ENCODE measurements at places on chromosomes 6 and 20.

- DNase-seq, result no peak
These were observed 640 bp downstream of the NFS1 start for GRCh38 chr20:35698298-35699126.

DNA sequence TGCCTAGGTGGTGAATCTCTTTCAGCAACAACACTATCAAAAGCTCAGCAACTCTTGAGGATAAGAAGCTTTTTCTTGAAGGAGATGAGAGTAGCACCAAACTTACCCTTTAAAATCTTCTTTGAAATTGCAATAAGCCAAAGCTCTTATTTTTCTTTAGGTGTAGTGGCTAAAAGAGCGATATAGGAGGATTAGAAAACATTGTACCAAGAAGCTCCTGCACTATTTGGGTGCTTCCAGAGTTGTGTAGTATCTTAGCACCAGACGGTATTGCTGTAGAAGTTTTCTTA, 1.2 kb downstream of the FUT9 start:
- DNase-seq, result no peak

DNA sequence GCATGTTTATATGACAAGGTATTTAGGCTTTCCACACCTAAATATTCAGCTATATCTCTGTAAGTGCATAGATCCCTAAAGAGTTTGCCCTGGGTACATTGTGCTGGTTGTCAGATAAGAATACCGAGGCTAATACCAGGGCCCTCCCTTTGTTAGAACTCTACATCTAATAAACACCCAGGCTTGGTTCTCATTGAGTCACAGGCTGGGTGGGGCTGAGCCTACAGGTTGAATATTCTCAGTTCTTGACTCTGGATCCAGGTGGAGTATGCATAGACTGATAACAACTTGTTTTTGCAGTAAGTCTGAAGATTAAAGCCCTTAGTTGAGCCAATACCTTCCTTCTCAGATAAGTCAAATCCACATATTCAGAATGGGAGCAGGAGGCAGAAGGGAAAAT, 312.2 kb upstream of the FLRT3 start:
- DNase-seq, result no peak

DNA sequence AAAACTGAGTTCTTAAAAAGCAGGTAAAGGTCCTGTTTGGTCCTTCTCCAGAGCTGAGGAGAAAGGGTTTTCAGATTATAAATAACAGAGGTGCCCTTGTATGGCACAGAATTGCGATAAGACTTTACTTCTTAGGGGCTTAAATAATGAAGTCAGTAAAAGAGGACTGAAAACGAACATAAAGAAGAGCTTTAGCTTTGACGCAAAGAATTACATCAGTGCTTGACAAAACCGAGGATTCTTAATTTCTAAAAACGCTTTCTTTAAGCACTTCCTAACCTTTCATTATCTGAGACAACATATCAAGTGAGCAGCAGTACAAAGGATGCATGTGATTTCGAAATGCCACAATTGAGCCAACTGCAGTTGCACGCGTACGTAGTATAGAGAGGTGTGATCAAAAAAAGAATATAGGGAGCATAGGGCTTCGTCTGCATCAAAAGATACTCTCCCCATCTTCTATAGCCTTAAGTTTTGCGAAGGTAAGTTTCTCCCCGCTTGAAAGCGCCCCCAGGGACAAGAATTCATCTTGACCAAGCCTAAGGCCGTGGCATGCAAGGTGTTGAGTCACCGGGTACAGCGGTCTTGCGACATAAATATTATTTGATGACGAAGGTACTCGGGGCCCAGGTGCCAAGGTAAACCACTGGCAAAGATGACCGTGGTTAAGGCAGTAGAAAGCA, 778 bp upstream of the LOC128125822 start:
- DNase-seq, result peak; percentile 89

GRCh38 chr6:30611856-30612194, 5.2 kb downstream of the PPP1R10 start:
- no peak for DNase-seq

- DNase-seq, result no peak
These were observed 11.5 kb downstream of the VGLL2 start for GRCh38 chr6:117276778-117277316.

GRCh38 chr6:119493980-119494379, 144.4 kb upstream of the MAN1A1 start:
- no peak for DNase-seq

GRCh38 chr6:157524735-157525134, 143.7 kb downstream of the ZDHHC14 start:
- DNase-seq, result no peak

- no peak for DNase-seq
These were observed 46.9 kb upstream of the ADGRF4 start for GRCh38 chr6:47651505-47651944.

GRCh38 chr6:125839471-125839870, 48.7 kb downstream of the NCOA7 start:
- DNase-seq, result no peak

All from coronary artery (tissue), 2 donors.